ENCODE measurements at places on chromosomes 6 and 20.

DNA sequence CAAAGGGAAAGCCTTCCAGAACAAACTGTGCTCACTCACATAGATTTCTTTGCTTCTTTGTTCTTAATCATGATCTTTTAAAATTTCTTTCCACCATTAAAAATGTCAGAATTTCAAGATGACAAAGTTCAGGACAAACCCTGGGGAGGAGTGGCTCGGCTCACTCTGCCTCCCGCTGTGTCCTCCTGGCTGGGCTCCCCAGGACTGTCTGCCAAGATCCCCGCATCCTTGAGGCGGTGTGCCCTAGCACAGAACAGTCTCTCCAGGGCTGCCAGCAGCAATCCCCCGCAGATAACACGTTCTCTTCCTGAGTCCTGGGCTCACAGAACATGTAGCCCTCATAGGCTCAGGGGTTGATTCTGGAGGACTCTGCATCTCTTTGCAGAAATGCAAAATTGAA is 98.4 kb upstream of the KCNG1 start:
- no peak for DNase-seq

DNA sequence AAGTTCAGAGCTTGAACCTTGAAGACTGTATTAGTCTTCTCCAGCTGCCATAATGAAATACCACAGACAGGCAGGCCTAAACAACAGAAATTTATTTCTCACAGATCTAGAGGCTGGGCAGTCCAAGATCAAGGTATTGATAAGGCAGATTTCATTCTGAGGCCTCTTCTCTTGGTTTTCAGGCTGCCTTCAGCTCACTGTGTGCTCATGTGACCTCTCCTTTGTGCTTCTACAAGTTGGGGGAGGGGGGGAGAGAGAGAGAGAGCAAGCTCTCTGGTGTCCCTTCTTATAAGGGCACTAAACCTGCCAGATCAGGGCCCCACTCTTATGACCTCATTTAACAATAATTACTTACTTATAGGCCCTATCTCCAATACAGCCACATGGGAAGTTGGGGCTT is 102.6 kb upstream of the RSPO3 start:
- no peak for DNase-seq

GRCh38 chr6:126784161-126784790 is 334.2 kb upstream of the RSPO3 start:
- DNase-seq = no peak

- no peak for DNase-seq
These were observed 436.7 kb downstream of the MEI4 start for GRCh38 chr6:78089531-78089930.

DNA sequence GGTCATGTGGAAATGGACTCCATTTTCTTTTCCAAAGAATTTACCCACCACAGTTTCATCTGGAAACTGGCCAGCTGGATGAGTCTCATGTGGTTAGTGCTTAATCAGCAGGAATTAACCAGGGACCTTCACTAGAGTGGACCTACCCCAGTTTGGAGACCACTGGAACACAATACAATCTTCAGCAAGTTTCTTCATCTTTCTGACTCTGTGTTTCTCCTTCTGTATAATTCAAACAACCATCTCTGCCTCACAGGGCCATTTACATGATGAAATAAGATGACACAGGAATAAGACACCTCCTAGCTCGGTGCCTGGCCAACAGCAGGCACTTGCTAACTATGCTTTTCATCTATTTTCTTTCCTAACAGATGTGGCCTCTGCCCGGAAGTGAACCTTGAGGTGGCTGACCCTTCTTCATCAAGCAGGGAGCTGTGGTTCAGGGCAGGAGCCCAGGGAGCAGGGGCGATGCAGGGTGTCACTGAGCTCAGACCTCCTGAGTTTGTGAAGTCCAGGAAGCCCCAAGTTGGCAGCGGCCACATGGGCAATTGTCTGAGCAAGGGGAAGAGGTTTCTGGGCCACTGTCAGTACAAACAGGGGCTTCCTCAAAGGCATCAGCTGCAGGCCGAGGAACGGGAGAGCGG is 98.8 kb downstream of the SOD2 start:
- DNase-seq = no peak

- no peak for DNase-seq
These were observed 46.3 kb downstream of the HIVEP1 start for GRCh38 chr6:12058172-12058961.

DNA sequence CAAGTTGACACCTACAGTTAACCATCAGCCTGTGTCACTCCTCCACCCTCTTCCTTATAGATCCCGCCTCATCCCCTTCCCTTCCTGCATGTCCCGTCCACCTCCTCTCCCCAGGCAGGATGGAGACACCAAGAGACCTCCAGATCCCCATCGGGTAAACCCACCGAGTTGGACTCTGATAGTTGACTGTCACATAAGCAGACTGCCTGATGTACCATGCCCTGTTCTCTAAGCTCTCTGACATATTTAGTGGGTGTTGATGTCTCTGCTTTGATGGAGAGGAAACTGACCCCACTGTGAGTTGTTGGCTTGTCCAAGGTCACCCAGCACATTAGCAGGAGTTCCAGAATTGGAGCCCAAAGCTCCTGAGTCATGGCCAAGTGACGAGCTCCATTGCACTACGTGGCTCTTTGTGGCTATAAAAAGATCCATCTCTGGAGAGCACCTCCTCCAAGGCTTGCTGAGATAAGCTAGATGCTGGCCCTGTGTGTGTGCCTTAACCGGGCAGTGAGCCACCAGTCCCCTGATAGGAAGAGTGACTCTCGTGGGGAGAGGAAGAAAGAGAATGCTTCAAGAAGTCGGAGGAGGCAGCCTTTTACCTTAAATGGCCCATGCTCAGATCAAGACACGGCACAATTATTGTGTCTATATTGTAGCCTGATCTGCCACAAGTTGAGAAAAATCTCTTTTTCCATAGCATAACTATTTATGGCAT is 236.0 kb upstream of the ECI2 start:
- DNase-seq = no peak

GRCh38 chr20:49909499-49910339 is 5.6 kb downstream of the SPATA2 start:
- DNase-seq = no peak

GRCh38 chr20:5735845-5736510 is 14.2 kb upstream of the SHLD1 start:
- no peak for DNase-seq

GRCh38 chr20:33830371-33830770 is 19.2 kb downstream of the CHMP4B start:
- DNase-seq = no peak

DNA sequence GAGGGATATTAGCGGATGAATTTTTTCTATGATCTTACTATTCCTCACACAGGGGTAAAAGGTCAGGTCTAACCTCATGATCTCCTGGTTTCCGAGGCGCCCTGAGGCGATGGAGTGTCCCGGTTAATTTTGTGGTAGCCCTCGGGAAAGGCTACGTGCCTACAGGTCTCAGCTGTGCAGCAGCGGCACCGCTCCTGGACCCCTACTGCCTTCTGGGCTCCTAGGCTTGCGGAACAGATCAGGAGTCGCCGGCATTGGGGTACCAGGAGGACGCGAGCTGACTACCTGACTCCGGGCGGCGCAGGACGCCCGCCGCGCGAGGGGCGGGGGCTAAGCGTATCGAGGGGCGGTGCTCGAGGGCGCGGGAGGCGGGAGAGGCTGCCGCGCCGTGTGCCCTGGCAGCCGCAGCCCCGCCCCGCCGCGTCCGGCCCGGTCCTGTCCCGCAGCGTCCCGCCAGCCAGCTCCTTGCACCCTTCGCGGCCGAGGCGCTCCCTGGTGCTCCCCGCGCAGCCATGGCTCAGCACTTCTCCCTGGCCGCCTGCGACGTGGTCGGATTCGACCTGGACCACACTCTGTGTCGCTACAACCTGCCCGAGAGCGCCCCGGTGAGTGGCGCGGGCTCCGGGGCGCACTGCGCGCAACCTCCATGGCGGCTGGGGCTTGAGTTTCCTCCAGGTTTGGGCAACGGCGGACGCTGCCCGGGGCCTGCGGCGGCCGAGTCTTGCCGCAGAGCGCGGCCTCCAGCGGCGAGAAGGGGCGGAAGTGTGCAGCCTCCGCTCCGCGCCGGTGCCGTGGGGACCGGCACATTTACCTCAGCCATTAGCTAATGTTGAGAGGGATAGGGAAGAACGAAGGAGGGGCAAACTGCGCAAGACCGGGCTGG is at the start of gene NT5DC1:
Gene NT5DC1 (plus strand): TSS at position 435 of the 883 bp plus-strand sequence. CDS start 78 bp downstream, at position 513.
- DNase-seq = no peak

DNA sequence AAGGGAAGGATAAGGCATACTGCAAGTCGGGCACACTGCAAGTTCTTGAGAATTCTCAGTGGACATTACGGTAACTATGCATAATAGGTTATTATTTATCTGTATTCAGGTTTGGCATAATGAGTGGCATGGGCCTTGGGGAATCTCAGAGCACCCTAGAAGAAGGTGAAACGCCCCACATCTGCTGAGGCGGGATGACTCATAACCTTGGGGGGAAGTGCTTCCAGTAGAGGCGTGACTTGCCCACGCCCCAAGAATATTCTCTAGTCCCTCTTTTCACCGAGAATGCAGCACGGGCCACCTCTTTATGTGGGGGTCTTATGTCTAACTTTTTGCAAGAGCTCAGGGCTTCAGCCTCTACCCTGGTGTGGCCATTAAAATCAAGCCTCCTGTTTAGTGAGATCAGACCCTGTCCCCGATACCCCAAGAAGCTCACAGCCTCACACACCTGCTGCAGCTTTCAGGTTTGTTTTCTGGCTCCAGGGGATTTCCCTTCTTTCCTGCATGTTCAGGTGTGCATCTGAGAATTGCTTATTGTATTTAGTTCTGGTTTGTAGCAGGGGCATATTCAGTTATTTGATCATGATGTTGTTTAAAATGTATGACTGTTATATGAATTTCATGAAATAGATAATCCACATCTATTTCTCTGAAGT is 19.1 kb downstream of the ZFP64 start:
- no peak for DNase-seq

DNA sequence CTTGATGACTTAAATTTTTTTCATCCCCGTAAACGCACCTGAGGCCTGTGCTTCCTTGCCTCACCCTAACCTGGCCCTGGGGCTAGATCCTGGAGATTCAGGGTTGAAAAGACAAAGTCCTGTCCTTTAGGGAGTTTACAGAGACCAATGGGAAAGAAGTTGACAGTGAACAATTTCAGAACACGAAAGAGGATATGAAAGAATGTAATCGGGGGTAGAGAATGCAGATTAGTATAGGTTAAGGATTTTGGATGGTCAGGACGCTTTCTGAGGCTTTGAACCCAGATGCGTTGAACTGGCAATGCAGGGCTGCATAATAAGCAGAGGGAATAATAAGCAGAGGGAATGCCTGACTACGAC is 1.7 kb upstream of the FBXO5 start:
- DNase-seq = no peak

All from SIG-M5 (cell line).